Uterus (tissue), 4 donors: ENCODE measurements at places on chromosomes 6 and 20. TPM values are rescaled to one million over a fixed set of nuclear protein-coding genes. Genes with fewer than 3 reads are reported as not detected.

- H3K4me3 ChIP-seq = no peak overlapping the region
- H3K4me1 ChIP-seq = no peaks in the 10 kb centered on the region
- H3K36me3 ChIP-seq = no peaks in the 10 kb centered on the region
- H3K27me3 ChIP-seq = no peaks in the 10 kb centered on the region
These were observed 58.5 kb downstream of the CHD6 start for GRCh38 chr20:41559658-41560057.

GRCh38 chr6:167988154-167988495 lies 9.3 kb upstream of the KIF25 start:
- H3K4me3 ChIP-seq = no peak overlapping the region
- H3K36me3 ChIP-seq = no peaks in the 10 kb centered on the region
- H3K27me3 ChIP-seq = no peaks in the 10 kb centered on the region
- no peaks in the 10 kb centered on the region for H3K4me1 ChIP-seq
- H3K27ac ChIP-seq = no peak overlapping the region

Gene EDN3
- not detected for total RNA-seq

DNA sequence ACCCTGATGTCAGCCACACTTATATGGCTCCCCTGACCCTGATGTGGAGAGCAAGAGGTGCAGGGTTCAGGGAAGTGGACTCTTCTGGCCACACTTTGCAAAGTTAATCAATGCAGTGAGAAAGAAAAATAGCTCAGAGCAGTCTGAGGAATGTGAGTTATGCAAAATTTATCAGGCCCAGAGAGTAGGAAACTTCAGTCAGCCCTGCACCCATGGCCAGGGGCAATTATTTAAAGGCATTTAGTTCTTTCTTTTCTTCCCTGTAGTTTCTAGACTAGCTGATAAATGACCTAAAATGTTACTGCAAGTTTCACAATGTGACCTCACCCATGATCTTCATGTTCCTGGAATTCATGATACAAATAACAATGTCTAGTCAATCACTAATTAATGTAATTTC lies 143.7 kb upstream of the GGTLC1 start:
- DNase-seq = no peak
- no peak overlapping the region for H3K27ac ChIP-seq
- no peaks in the 10 kb centered on the region for H3K27me3 ChIP-seq
- no peak overlapping the region for H3K4me3 ChIP-seq
- no peaks in the 10 kb centered on the region for H3K36me3 ChIP-seq

Gene EHMT2
- total RNA-seq = 66.3 TPM
